ENCODE measurements at places on chromosomes 5 and 9.

- DNase-seq = no peak
Measured at GRCh38 chr5:154482528-154483449, 4.8 kb upstream of the HAND1 start.

GRCh38 chr5:166671811-166672210, 1619.6 kb upstream of the WWC1 start:
- DNase-seq = no peak

DNA sequence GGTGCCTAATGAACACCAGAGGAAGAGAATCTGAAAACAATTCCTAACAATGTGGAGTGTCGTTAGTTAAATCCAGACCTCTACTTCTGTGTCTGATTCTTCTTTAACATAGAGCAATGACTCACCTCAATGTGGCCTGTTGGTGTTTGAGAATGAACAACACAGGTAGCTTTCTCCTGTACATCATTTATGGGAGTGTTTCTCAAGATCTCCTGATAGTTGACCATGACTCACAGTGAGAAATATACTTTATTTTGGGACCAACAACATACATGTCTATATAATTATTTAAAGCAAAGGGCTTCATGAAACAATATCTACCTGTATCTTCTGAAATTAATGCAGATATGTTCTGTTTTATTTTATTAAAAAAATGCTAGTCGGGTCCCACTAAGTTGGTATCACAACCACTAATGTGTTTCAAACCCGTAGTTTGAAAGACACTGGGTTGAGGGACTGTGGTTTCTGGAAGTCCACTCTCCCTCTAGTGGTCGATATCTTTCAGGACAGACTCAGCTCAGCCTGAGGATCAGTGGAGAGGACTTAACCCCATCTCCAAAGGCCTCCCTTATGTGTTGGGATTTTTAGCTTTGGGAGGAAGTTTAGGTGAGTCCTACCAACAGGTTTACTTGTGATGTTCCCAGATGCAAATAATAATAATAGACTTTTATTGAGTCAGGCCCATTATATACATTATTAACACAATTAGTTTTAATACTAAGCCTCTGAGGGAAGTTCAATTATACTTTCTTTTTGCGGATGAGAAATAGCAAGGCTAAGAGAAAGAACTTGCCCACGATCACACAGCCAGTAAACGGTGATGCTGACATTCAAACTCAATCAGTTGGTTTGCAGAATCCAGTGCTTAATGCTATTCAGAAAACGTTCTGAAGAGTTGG, 70.0 kb upstream of the KLF9 start:
- peak; percentile 86 for DNase-seq

DNA sequence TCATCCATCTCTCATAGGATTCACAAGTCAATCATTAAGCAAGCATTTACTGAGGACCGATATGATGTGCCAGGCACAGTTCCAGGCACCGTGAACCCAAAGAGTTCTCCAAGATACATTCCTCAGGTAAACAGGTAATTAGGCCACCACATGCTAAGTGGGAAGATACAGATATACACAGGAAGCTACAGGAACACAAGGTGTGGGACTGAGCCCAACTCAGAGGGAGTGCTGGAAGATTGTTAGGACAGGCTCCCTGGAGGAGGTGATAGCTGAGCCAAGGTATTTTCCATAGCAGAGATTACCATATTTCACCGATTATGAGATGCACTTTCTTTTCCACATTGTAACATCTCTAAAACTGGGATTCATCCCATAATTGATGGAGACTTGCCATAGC, 31.4 kb upstream of the RAI14 start:
- DNase-seq = no peak

DNA sequence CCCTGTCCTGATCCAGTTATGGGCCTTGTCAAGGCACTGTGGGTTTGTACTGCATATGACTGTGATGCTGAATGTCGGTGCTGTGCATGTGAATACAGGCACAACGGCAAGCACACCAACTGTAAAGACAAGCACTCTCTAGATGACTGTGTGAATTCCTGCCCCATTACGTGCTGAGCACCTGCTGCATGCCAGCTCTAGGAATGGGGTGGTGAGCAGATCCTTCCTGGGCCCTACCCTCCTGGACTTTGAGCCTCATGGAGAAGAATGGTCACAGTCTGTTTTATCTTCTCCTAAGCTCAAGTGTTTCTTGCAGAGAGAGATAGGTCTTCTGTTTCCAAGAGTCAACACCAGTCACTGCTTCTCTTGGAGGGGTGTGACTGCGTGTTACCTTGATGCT, 56.0 kb upstream of the RARS1 start:
- DNase-seq = no peak

GRCh38 chr9:17622141-17622540, 43.3 kb downstream of the SH3GL2 start:
- no peak for DNase-seq

DNA sequence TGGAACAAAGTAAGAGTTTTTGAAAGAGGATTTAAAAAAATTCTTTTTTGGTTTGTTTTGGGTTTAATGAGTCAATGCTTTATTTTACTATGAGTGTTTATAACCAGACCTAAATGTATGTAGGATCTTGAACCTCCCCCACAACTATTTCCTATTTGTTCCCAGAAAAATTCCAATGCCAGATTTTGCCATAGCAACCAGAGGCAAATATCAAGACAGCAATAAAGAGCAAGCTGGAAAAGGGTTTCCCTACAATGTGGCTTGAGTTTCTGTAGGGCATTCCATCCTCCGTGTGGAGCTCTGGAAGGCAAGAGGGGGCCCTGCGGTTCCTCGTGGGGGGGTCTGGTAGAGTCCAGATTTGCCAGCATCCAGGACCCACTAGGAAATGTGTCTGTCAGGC, 27.8 kb upstream of the GDNF start:
- no peak for DNase-seq

DNA sequence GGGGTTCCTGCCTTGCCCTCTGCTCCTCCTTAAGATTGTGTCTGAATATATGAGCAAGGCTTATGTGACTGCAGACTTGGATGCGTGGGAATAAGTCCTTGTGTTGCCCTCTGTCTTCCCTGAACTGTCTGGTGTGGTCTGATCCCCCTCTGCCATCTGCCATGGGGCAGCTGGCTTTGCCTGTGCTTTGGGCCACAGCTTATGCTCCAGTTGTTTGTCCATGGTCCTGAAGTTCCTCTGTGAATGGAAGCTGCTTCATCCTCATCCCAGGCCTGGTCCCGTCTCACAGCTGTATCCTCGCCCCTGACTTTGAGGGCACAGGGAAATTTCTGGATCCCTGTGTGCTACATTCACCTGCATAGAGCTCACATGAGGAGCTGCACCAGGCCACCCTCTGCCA, 14.7 kb downstream of the IL31RA start:
- peak; percentile 31 for DNase-seq

- DNase-seq = no peak
Measured at GRCh38 chr9:137026828-137027227, 1.2 kb downstream of the ABCA2 start.

- no peak for DNase-seq
Measured at GRCh38 chr9:6234014-6234413, 18.4 kb downstream of the IL33 start.

GRCh38 chr5:69491027-69491426, 1.6 kb upstream of the OCLN start:
- DNase-seq = no peak

DNA sequence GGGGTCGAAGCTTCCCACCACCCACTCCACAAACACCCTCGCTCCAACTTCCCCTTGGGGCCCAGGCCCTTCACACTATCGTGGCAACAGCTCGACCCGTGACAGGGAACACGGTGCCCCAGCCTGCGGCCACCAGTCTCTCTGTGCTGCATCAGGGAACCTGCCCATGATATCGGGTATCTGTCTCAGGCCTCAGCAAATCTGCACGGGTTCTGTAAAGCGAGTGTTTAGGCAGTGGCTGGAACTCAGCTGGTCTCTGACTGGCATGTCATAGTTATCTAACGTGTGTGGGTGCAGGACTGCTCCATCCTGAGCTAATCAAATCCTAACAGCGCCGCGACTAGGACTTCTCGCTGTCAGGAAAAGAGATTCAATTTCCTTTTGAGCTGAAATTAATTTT, 42.9 kb downstream of the DBH start:
- DNase-seq = no peak

DNA sequence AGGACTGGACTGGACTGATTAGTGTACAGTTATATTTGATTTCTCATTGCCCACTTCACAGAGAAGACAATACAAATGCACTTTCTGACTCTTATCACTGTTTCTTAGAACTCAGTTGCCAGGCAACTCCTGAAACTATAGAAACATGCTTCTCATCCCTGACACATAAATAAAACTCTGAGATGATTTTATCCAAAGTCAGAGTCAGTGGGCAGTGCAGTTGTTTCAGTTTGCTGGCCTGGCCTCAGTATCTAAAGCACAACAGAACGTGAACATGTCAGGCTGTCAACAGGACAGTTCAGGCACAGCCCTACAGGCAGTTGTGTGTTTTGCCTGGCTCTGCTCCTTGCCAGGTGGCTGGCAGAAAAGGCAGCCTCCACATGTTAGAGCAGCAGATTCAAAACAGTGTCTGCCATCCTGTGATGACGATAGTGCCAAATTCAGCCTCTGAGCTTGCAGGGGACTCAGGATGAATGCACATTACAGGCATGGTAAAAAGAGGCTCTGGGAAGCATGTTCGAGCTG, 65.1 kb upstream of the CCDC152 start:
- no peak for DNase-seq

GRCh38 chr5:158798140-158798539, 301.6 kb downstream of the EBF1 start:
- DNase-seq = no peak
